Activated T-cell treated with anti-CD3 and anti-CD28 coated beads, Interleukin-2, amount 50 U/mL, for 4 hours (primary cell): ENCODE measurements at places on chromosomes 5 and 9. TPM values are rescaled to one million over a fixed set of nuclear protein-coding genes. Genes with fewer than 3 reads are reported as not detected.

DNA sequence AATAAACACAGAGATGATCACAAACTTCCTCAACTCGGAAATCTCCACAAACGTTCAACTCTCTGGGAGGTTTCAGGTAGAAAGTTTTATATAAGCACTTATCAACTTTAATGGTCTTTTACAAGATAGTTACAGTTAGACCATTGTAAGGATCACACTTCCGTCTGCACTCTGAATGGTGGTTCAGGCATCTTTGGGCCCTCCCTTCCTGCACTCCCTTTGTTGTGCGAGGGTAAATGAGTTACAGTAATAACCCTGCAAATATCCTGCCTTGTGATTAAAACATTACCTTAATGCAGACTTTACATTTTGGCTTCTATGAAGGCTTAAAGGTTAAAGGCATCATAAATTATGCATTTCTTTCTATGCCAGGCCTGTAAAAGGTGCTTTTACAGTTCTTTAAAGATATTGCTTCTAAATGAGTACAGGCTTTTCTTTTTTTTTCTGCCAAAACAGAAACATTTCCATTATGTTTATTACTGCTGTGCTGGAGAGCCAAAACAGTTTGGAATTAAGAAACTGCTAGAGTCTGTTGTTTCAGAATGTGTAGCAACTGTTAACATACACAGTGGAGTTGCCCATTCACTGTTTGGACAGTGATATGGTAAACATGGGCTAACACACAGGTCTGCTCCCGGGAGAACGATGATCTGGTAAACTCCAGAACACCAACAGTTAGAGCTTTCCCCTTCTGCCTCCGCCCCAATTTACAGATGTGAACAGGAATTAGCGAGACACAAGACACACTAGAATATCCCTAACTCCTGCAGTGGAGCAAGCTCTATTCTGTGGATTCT is 1.1 kb downstream of the PRUNE2 start:
- DNase-seq = no peak

Gene TUSC1
- 0.41 TPM for total RNA-seq

Gene DDX4
- 0.79 TPM for total RNA-seq

- no peak for DNase-seq
These were observed 210.9 kb downstream of the FRMD3 start for GRCh38 chr9:83327323-83327722.

Gene BRD8
- 44.2 TPM for total RNA-seq

Gene PAX5
- 8.6 TPM for total RNA-seq

DNA sequence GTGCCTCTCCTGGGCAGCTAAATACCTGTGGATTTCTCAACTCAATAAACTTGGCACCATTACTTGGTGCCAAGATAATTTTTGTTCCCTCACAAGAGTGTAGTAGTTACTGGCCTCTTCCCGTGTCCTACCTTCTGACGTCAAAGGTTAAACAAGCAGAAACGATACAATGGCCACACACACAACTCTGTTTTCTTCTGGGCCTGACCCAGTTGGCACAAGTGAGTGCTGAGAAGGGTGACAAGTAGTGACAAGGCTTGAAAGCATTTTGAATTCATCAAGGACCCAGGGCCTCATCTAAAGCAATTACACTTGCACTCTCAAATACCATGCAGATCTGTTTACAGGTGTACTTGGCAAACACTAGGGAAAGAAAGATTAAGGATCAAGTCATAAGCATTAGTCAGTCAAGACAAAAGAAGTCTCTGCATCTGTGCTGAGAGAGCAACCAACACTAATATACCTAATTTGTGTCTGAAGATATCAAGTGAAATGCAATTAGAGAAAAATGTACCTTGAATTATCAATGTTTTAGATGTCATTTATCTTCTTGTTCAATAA is 30.8 kb downstream of the RASEF start:
- DNase-seq = no peak

Gene FLT4
- 1.6 TPM for total RNA-seq

DNA sequence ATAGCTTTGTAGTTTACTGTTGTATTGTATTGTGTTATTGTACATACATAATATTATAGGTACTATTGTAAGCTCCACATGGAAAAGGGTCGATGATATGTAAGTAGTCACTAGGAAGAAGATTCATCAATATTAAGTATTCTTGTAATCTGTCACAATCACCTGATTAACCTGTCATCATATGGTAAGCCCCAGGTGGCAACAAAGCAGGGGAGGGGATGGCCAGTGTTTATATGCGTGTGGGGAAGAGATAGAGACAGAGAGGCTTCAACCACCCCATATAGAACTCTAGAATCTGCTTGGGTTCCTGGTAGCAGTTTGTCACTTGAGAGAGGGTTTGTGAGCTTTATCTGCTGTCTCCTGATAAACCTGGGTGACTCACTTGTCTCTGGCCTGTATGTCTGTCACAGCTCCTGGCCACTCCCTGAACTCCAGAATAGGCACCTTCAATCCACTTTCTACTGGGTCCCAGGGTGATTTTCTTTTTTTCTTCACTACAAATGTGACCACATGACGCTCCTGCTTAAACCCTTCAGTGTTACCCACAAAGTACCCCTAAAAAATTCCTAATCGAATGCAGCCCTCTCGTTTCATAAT is 48.9 kb upstream of the CPEB4 start:
- no peak for DNase-seq

GRCh38 chr9:118637681-118638080 is 731.6 kb downstream of the BRINP1 start:
- DNase-seq = no peak

Gene ADAMTS13
- total RNA-seq = 0.79 TPM

Gene KIF27
- total RNA-seq = 1.3 TPM

Gene C8G
- total RNA-seq = 1.4 TPM

DNA sequence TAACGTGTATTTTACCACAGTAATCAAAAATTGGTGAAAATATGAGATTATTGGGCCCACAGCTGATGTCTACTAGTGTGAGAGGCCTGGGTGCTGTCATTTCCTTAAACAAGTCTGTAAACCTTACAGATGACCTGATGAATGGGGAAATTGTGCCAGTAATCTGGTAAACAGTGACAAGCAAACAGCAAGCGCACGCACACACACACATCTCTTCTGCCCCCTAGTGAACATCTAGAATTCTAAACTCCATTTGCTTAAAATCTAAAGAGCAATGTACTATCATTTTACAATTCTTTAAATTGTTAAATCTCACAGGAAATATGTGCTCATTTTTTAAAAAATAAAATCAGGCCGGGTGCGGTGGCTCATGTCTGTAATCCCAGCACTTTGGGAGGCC is 7.5 kb upstream of the RAPGEF1 start:
- DNase-seq = peak; percentile 19

GRCh38 chr9:131657456-131657855 is 82.4 kb downstream of the RAPGEF1 start:
- no peak for DNase-seq

Gene EQTN
- total RNA-seq = not detected

Gene SEMA4D
- 248 TPM for total RNA-seq

DNA sequence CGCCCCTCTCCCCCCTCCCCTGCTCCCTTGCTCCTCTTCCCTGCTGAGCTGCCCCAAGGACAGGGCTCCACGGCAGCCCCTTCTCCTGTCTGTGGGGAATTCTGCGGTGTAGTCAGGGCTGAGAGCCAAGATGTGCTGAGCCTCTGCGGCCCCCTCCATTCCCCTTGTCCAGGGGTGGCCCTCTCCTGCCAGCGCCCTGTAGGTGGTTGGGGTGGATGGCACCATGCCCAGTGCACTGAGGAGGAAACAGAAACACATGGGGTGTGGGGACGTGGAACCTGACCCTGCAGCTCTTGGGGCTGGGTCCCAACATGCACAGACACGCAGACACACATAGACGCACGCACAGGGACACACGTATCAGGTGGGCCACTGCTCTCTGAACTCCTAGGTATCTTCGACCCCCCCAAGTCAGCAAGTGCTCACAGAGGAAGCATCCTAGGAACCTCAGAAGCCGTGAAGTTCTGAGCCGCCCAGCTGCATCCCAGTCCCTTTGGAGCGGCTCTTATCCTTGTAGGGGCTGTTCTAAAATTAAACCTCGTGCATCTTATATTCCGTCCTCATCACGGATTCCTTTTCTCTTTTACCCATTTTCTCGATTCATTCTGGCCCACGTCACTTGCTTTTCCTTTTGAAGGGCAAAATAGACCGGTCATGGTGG is 64.8 kb downstream of the HMCN2 start:
- no peak for DNase-seq

DNA sequence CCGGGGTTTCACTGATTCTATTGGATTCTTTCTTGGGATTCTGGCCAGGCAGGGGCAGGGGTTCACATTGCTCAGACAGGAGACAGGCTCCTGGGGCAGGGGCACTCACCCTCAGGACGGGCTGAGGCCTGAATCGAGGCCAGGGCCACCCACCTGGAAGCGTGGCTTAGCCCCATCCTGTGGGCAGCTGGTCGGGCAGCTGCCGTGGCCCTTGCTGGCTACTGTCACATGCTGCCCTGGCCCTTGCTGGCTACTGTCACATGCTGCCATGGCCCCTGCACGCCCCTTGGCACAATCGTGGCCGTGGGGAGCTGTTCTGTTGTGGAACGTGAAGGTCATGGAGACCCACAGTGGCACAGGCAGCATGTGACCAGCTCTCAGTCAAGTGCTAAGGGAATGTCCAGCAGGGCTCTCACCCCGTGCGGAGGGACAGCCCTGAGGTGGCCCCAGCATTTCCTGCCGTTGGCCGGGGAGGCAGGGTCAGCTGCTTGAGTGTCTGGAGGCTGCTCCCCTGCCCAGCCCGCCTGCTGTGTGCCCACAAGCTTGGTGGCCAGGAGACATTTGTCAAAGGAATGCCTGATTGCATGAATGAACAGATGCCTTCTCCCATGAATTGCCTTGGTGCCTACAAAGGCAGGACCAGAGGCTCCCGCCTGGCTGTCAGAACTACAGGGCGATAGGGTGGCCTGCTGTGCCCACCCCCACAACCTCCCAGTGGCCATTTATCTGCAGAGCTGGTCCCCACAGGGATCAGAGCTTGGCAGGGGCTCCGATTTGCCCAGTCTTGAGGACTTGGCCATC is 16.9 kb upstream of the TMEM250 start:
- DNase-seq = no peak

Gene PCDHB8
- not detected for total RNA-seq

DNA sequence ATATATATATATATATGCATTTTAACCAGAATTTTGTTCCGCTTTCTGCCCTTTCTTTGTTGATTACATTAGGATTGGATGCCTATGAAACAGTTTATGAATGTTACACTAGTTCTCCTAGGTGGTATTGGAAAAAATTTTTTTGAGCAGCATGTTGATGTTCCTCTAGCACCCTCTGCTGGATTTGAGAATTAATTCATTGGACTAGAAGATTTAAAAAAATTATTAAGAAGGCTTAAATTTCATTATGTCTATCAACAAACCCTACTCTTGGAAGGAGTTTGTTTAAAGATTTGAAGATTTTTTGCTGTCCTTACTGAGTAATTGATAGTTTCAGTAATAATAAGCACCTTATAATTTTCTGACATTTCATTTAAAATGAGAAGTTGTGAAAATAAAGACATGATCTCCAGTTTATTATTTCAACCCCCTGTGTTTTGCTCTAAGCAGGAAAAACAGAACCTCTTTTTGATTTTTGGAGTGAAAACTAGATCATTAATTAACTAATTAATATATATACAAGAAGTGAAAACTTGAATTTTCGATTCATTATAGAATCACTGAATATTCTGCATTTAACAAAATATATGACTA is 89.6 kb downstream of the CCDC171 start:
- no peak for DNase-seq

- DNase-seq = no peak
These were observed 367.6 kb downstream of the PDE4D start for GRCh38 chr5:59525957-59526356.

- no peak for DNase-seq
These were observed 24.3 kb downstream of the ABCA1 start for GRCh38 chr9:104903609-104904008.

GRCh38 chr9:37936376-37936775 is 32.4 kb upstream of the SLC25A51 start:
- DNase-seq = no peak
